T-helper 17 cell (primary cell): ENCODE measurements at places on chromosomes 12 and 14. TPM values are rescaled to one million over a fixed set of nuclear protein-coding genes. Genes with fewer than 3 reads are reported as not detected.
A peak's percentile ranks its signal among the peaks of the same experiment; 100 is the strongest.

- no peak overlapping the region for H3K27ac ChIP-seq
- H3K4me3 ChIP-seq = no peak overlapping the region
- no peak for DNase-seq
- H3K27me3 ChIP-seq = no peaks in the 10 kb centered on the region
Measured at GRCh38 chr12:127883013-127883412, 384.0 kb upstream of the TMEM132C start.

Gene GYS2
- not detected for total RNA-seq

Gene KLRK1
- total RNA-seq = 2.0 TPM

Gene CCDC196
- total RNA-seq = not detected

DNA sequence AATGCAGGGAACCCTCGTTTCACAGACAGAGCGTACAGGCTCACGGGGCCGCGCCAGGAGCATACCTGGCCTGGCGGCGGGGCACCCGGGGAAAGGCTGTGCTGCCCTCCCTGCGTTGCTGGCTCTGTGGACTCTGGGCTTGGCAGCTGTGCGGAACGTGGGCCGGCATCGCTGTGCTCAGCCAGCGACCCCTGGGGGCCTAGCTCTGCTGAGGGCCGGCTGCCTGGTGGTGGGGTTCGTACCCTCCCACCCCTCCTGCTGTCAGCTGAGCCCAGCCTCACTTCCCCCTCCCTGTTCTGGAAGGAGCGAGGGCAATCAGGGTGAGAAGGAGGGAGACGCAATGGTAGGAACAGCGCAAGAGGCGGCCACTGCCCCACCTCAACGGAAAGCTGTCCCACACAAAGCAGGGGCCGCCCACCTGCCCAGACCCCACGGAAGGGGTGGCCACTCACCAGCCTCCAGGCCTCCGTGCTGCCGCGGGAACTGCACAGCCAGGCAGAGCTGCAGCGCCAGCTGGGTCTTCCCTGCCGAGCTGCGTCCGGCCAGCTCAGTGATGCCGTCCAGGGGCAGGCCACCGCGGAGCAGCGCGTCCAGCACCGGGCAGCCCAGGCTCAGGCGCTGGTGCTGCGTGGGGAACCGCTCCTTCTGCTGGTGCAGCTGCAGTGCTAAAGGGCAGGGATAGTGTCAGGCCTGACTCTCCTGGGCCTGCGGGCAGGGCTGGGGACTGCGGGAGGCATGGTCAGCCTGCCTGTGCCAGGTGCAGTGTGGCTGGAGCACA, 8.5 kb downstream of the XRCC3 start:
- DNase-seq = no peak
- no peak overlapping the region for H3K27ac ChIP-seq
- no peak overlapping the region for H3K4me3 ChIP-seq
- H3K4me1 ChIP-seq = peaks cover 11% of the 10 kb centered on the region
- H3K36me3 ChIP-seq = peaks cover 3% of the 10 kb centered on the region

Gene CSAD
- total RNA-seq = 61.0 TPM

DNA sequence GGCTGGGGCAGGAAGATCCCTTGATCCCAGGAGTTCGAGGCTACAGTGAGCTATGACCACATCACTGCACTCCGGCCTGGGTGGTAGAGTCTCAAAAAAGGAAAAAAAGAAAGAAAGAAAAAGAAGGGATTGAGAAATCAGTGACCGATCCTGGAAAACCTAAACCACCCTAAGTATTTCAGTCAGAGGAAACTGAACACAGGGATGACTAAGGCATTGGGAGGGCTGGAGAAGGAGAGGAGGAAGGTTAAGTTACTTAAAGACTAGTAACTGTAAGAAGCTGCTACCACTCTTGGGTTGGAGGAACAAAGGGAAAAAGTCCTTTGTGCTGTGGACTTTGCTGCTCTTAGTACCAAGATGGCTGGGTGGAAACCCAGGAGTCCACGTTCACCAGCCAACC, 10.6 kb downstream of the HHIPL1 start:
- peaks cover 75% of the 10 kb centered on the region for H3K27me3 ChIP-seq
- H3K27ac ChIP-seq = no peak overlapping the region
- H3K4me3 ChIP-seq = no peak overlapping the region
- DNase-seq = no peak

GRCh38 chr12:87988534-87988933, 40.7 kb downstream of the C12orf50 start:
- no peaks in the 10 kb centered on the region for H3K36me3 ChIP-seq
- no peak for DNase-seq
- peaks cover 25% of the 10 kb centered on the region for H3K27me3 ChIP-seq
- H3K4me3 ChIP-seq = no peak overlapping the region

DNA sequence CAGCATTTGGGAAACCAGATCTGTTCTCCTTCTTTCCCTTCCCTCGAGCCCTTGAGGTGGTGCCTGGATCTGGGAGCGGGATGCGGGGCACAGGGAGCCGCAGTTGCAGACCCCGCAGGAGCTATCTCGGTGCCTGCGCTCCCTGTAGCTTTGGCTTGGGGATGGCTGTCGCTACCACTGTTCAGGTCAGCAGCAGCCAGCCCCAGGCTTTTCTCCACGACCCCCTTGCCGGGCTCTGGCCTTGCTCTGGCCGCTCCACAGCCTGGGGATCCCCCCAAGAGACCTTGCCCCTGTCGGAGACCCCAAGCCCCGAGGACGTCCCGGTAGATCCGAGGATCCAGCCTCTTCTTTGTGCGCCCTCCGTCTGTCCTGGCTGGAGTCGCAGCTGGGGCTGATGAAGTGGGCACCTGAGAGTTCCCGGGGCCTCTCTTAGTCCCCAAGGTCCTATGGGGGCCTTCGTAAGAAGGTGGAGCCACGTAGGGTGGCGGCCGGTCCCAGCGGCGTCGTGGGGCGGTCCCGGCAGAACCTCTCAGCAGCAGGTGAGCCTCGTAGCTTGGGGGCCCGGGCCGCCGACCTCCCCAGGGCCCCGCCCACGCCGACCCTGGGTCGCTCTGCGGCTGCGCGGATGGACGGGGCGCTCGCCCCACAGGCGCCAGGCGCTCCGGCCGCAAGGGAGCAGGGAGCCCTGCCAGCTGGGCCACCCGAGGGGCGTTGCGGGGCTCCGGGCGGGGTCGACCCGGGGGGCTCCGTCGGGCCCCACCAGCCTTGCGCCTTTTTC, 1.3 kb downstream of the DDN start:
- DNase-seq = peak; percentile 24
- H3K4me1 ChIP-seq = peaks cover 41% of the 10 kb centered on the region
- H3K27ac ChIP-seq = peak overlapping the region; percentile 43
- peaks cover 14% of the 10 kb centered on the region for H3K36me3 ChIP-seq

DNA sequence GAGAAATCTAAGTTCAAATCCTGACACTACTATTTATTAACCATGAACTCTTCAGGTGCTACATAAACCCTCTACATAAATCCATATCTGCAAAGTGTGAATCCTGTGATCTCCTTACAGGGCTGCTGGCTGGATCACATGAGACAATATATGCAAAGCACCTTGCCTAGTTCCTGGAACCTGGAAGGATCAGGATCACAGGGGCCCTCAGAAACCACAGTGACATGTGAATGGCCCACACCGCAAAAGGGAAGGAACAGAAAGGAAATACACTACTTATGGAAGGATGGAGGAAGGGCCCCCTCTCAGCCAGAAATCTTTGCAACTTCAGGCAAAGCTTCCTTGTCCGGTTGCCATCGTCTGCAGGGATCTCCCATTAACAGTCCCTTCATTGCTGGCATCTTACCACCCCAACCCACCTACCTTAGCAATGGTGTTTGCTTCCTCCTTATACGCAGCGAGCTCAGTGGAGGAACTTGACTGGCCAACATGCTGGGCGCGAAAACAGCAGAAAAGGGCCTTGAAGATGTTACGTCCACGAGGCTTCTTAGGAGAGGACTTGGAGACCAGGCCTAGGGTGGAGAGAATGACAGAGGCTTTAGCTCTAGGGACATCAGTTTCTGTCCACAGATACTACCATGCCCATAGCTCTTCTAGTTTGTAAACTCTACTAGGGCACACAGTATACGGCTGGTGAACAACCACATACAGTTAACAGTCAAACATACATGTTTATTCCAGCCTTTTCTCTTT, 10.7 kb upstream of the AVIL start:
- H3K4me3 ChIP-seq = no peak overlapping the region
- H3K27ac ChIP-seq = peak overlapping the region; percentile 53

GRCh38 chr12:128856035-128856790, 2.9 kb downstream of the GLT1D1 start:
- peaks cover 2% of the 10 kb centered on the region for H3K36me3 ChIP-seq
- peaks cover 2% of the 10 kb centered on the region for H3K4me1 ChIP-seq
- peaks cover 61% of the 10 kb centered on the region for H3K27me3 ChIP-seq
- no peak overlapping the region for H3K27ac ChIP-seq
- no peak overlapping the region for H3K4me3 ChIP-seq
- no peak for DNase-seq

- H3K36me3 ChIP-seq = no peaks in the 10 kb centered on the region
- H3K27ac ChIP-seq = no peak overlapping the region
- H3K27me3 ChIP-seq = no peaks in the 10 kb centered on the region
- no peak overlapping the region for H3K4me3 ChIP-seq
- DNase-seq = no peak
Measured at GRCh38 chr12:128337431-128338170, 70.6 kb downstream of the TMEM132C start.

Gene TBPL2
- total RNA-seq = not detected

DNA sequence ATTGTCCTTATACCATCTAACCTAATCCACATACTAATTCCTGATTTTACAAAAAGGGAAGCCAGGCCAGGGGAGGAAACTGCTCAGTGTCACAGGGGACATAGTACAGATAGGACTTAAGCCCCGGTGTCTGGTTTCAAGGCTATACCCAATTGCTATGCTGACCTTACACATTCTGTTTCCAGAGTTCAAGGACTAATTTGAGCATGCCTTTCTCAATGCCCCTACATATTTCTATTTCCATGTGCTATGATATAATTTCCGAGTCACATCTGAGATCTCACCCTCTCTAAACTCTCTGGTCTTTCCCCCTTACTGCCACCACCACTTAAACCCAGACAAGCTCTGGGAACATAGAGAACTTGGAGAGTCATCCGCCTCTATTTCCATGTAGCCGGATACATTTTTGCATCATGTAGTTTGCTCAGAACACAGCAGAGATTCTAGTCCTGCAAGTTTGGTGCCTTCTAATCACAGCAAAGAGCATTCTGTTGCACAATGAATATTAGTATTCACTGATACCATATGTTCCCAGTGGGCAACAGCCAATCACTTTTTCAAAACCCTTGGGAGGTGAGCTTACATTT, 34.2 kb downstream of the PPM1H start:
- no peaks in the 10 kb centered on the region for H3K36me3 ChIP-seq
- no peak overlapping the region for H3K27ac ChIP-seq
- no peaks in the 10 kb centered on the region for H3K4me1 ChIP-seq
- DNase-seq = no peak
- H3K27me3 ChIP-seq = peaks cover 23% of the 10 kb centered on the region

DNA sequence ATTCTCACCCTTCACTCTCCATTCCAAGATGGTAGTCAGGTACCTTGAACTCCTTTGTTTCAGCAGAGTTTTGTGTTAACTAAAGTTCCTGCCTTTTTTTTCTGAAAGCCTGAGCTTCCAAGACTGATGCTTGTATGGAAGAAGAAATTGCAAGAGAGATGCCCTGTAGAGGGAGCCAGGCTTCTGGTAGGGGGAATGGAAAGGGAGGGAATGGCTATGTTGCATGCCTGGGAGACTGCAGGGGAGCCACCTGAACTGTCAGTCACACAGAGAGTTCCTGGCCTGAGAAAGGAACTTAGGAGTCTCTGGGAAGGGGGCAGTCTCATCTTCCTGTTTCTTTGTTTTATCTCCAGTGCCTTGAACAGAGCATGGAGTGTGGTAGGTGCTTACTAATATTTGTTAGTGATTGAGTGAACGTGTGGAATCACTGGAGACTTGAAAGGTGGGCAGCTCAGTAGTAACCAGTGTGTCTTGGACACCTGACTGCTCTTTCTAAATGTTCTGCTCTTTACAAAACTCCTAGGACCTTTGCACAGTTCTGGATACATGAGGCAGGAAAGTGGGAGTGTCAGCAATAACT, 132.2 kb downstream of the ANO4 start:
- H3K27ac ChIP-seq = no peak overlapping the region
- H3K4me3 ChIP-seq = no peak overlapping the region
- H3K4me1 ChIP-seq = no peaks in the 10 kb centered on the region
- H3K36me3 ChIP-seq = no peaks in the 10 kb centered on the region

- peak; percentile 47 for DNase-seq
- peak overlapping the region; percentile 99 for H3K27ac ChIP-seq
- peaks cover 75% of the 10 kb centered on the region for H3K4me1 ChIP-seq
- peaks cover 4% of the 10 kb centered on the region for H3K36me3 ChIP-seq
- no peaks in the 10 kb centered on the region for H3K27me3 ChIP-seq
- H3K4me3 ChIP-seq = peak overlapping the region; percentile 98
Measured at GRCh38 chr14:91396959-91397815, 20.4 kb downstream of the CCDC88C start.

- no peaks in the 10 kb centered on the region for H3K4me1 ChIP-seq
- no peaks in the 10 kb centered on the region for H3K27me3 ChIP-seq
- H3K36me3 ChIP-seq = no peaks in the 10 kb centered on the region
- H3K27ac ChIP-seq = no peak overlapping the region
- no peak for DNase-seq
Measured at GRCh38 chr12:87302126-87302745, 727.0 kb downstream of the C12orf50 start.

Gene PIP4K2C
- total RNA-seq = 32.2 TPM

DNA sequence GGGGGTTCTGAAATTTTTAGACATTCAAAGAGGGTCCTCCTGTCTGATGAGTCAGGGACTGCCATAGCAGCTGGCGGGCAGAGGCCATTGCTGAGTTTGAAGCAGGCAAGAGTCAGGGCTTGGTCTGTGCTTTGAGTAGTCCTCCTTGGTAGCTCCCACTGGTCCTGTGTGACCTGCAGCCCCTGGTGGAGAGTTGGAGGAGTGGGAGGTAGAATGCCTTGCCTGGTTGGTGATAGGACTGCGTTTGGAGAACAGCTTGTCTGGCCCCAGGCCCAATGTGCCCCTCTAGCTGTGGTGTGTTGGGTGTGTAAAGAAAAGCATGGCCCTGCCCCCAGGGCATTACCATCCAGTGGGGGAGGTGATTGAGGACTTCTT, 116.7 kb downstream of the BEGAIN start:
- H3K36me3 ChIP-seq = peaks cover 2% of the 10 kb centered on the region
- H3K4me1 ChIP-seq = peaks cover 12% of the 10 kb centered on the region
- H3K27ac ChIP-seq = no peak overlapping the region
- H3K27me3 ChIP-seq = no peaks in the 10 kb centered on the region

DNA sequence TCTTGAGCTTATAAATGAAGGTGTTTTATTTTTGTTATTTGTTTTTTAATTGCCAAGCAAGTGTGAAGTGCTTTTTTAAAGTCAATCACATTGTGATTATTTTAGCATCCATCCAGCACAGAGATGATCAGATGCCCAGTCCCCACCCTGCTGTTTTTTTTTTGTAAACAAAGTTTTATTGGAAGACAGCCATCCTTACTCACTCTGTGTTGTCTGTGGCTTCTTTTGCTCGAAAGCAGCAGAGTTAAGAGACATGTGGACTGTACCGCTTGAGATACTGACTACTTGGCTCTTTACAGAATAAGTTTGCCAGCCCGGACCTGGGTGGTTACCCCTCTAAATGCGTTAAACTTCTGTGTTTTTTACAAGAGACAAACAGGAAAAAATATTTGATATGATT, 30.9 kb upstream of the AMN start:
- no peak for DNase-seq
- no peaks in the 10 kb centered on the region for H3K27me3 ChIP-seq
- no peak overlapping the region for H3K4me3 ChIP-seq
- no peaks in the 10 kb centered on the region for H3K4me1 ChIP-seq
- no peaks in the 10 kb centered on the region for H3K36me3 ChIP-seq
- no peak overlapping the region for H3K27ac ChIP-seq
